ENCODE measurements at places on chromosomes 1 and 21.
A peak's percentile ranks its signal among the peaks of the same experiment; 100 is the strongest.

GRCh38 chr21:25494804-25495203, 112.5 kb downstream of the MRPL39 start:
- no peak for DNase-seq

DNA sequence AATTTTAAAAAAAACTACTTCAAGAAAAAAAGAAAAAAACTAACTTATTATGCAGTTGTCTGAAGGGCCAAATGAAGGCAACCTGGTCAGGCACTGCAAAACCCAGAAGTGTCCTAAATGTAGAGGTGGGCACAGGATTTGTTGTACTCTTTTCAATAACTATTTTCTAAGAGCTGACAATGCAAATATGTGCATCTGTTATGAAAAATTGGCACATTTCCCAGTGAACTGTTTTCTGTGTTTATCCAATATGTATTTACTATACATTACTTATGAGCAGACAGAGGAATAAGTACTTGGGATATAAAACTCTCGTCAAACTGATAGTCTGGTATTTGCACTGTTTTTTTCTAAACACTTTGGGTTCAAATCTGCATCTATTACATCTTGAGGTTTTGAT, 188.0 kb upstream of the C21orf91 start:
- DNase-seq, result no peak

DNA sequence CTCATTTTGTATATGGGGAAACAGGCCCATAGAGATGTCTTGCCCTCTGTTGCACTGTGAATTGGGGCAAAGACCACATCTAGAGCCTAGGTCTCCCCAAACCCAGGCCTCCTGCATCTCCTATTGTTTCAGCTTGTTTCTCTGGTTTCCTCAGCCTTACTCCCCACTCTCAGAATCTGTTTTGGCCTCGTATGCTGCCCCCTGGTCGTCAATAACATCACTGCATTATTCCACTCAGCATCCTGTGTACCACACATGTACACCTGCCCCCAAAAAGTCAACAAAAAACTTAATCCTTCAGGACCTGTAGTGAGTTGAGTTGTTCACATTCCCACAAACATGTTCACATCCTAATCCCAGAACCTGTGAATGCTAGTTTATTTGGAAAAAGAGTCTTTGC, 184.8 kb downstream of the BRINP2 start:
- no peak for DNase-seq

DNA sequence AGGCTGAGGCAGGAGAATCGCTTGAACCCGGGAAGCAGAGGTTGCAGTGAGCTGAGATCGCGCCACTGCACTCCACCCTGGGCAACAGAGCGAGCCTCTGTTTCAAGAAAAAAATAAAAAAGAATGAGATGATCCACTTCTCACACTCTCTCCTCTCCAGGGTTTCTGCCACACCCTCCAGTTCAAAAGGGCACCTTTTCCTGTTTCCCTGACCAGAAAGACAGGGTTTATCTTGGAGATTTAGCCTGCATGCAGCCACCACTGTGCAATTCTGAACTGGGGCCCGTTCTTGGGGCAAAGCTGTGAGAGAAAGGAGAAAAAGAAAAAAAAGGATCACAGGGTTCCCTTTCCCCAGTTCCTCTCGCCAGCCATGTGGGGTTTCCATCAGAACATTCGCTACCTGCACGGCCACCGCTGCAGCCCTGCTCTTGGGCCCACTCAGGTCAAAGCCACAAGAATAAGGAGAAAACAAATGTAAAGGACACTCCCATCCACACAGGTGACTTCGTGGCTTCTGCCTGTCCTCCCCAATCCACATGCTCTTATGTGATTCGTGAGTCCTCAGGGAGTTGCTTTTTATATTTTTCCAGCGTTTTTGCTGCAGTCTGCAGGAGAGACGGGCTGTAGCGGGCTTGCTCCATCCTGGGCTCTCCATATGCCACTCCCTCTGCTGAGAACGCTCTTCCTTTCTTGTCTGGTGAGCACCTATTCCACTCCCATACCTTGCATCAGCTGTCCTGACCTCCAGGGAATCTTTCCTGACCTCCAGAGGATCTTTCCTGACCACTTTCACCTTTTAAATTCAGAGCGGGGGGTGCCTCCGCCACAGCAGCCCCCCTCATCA, 26.4 kb downstream of the GNG4 start:
- no peak for DNase-seq

DNA sequence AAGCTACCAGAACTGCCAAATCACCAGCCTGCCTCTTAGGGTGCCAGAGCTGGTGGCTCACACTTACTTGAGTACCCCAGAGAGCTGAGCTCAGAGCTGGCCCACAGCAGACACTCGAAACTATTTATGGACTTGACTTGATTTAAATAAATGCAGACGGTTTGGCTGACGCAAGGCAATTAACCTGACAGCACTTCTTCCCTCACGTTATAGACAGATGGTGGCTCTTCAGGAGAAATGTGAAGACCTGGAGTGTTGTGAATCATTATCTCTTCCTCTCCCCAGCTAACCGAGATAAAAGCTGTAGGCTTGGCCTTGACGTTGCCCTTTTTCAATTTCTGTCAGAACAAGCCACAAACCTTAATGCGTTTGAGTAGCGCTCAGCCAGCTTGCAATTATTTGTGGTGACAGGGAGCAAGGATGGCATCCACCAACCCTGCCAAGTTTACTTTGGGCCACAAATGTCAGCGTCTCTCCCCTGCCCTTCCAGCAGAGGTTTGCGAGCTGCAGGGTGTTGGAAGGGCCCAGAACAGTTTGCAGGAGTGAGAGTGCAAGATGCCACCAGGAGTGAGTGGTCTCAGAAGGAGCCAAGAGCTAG, 34.0 kb upstream of the BCAR3 start:
- no peak for DNase-seq

- peak; percentile 22 for DNase-seq
Measured at GRCh38 chr21:23968722-23969647, 1638.3 kb downstream of the MRPL39 start.

DNA sequence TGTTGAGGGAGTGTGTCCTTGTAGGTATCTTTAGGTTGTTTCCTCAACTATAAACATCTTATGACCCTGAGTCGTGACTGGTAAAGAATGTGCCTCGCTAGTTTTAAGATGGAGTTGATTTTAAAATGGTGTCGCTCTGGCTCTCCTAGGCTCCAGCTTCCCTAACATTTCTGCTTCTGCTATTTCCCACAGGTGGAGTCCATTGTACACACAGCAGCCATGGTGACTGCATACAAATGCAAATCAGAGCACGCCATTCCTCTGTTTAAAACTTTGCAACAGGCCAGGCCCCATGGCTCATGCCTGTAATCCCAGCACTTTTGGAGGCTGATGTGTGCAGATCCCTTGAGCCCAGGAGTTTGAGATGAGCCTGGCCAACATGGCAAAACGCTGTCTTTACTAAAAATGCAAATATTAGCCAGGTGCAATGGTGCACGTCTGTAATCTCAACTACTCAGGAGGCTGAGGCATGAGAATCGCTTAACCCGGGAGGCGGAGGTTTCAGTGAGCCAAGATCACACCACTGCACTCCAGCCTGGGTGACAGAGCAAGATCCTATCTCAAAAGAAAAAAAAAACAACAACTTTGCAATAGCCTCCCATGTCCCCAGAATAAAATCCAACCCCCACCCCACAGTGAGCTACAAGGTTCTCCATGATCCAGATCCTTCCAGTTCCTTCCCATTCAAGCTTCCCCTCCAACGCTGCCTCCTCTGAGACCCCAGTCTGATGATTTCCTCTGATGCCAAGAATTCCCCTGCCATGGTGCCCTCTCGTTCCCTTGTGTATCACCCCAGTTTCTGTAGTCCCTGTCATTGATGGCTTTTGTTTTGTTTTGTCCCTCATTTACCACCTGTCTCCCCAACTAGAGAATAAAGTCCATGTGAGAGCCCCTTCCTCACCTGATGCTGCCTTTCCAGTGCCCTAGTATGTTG, 36.9 kb upstream of the KLHDC7A start:
- no peak for DNase-seq

DNA sequence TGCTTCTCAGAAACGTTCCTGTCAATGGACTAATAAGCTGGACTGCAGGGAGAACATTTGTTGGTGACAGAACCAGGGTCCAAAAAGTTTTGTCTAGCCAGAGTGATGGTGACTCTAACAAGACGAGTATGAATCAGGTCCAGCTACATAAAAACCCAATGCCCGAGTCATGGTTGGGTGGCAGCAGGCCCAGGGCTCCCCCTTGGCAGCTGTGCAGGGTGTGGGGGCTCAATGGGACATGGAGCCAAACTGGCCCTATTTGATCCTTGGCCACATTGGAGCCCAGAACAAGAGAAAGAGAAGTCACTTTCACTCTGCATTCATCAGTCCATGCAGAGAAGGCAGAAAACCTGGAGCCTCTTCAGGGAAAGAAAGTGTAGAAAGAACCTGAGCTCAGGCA, 37.9 kb upstream of the TENT5C start:
- no peak for DNase-seq

DNA sequence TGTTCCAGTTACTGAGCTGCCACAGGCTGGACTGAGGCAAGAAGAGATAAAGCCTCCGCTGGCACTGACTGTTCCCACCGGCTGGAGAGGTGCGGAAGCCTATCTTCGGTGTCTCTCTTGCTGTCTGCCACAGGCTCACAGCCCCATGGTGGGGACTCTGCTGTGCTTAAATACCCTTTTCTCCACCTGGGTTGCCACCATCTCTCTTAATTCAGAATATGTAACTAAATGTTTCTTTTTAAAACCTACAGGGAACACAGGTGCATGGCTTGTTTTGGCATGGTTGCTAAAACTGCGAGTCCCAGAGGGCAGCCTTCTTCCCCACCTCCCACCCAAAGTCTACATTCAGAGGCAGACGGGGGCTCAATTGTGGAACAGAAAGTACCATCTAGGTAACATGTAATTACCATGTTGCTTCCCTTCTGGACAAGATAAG, 8.1 kb upstream of the LBR start:
- DNase-seq, result no peak

DNA sequence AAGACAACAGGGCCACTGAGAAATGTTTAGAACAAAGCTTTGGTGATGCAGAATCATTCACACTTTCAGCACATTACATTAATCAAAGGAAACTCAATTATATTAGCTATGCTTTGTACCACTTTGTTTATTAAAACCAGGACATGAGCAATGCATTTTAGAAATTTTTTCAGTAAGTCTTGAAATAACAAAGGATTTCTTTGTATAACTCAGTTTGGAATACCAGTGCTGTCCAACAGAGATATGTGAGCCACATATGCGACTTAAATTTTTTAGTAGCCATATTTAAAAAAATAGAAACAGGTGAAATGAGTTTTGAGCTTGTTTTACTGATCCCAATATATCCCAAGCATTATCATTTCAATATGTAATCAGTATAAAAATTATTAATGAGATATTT, 18.8 kb upstream of the F3 start:
- no peak for DNase-seq

DNA sequence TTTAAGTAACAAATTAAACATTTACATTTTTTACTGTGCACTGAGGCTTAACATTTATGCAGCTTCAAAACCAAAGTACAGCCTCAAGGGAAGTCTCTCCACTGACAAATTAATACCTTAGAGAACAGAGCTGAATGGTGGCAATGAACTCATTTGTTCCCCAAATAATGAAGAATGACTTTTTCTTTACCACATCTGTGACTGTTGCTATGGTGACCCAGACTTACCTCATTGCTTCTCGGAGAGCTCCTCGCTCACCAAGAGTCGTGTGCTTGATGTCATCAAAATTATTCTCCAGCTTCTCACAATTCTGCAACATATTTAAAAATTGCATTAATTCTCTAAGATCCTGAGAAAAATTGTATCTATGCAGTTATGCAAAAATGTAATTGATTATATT, 92.9 kb downstream of the DPYD start:
- DNase-seq, result no peak

GRCh38 chr1:61753998-61754508, 11.8 kb downstream of the PATJ start:
- DNase-seq, result no peak

- no peak for DNase-seq
Measured at GRCh38 chr1:55506740-55507577, 291.8 kb upstream of the USP24 start.

DNA sequence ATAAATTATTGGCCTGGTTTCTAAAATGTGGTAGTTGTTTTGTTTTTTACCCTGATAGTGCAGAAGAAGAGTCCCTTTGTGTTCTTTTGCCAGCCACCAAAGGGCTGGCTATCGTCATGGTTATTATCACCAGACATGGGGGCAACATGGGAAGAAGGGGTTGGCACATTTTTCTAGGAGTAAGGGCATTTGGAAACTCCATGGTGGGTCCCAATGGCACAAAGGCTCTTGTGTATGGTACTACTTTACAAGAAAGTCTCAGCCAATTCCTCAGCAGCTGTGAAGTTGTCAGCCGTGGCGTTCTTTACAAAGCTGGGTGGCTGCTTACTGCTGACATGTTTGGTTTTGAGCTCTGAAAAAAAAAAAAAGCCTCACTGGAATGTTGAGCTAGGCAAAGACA, 330.4 kb upstream of the ESRRG start:
- DNase-seq, result no peak

DNA sequence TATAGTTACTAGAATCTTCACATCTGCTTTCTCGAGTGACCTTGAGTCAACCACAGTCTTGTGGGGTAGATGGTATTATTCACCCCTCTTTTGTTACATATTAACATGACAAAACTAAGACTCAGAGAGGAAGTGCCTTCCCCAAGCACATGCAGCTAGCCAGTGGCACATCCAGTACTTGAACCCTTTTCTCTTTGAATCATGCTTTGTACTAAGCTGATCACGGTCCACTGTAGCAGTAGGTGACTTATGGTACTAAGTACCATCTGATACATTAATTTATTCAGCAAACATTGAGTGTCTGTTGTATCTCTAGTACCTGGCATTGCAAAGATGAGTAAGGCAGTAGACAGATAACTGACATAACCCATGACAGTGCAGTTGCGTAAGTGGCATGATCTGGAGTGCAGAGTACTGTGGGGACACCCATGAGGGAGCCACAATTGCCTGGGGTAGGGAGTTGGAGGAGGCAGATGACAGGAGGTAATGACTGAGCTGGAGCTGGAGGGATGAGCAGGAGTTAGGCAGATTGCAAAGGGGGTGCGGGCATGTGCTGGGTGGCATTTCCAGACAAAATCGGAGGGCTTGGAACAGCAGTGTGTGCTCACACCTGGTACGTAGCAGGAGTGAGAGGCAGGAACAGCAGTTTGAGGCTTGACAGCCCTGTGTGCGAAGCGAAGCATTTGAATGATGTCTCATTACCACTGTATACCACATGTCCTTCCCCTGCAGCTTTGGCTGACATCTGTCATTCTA, 29.8 kb downstream of the UCK2 start:
- no peak for DNase-seq

GRCh38 chr1:235460770-235461169, 43.5 kb downstream of the B3GALNT2 start:
- DNase-seq, result no peak

- DNase-seq, result no peak
Measured at GRCh38 chr1:193131266-193131860, 9.5 kb downstream of the CDC73 start.
